ENCODE measurements at places on chromosomes 2 and 18.

DNA sequence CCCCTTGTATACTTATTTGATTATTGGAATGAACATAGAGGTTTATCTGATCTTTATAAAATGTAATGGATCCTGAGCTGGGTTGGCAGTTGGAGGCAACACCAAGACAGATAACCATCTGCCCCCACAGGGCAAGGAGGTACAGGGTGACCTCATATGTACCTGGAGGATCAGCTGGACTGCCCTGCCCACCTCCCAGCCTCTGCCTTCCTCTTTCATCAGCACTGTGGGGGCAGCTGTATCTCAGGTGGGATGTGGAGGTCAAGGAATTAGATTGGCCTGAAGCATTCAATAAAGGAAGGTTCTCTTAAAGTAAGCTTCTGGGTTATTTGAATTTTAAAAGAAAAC is 92.6 kb downstream of the LYPD6 start:
- no peak for DNase-seq

DNA sequence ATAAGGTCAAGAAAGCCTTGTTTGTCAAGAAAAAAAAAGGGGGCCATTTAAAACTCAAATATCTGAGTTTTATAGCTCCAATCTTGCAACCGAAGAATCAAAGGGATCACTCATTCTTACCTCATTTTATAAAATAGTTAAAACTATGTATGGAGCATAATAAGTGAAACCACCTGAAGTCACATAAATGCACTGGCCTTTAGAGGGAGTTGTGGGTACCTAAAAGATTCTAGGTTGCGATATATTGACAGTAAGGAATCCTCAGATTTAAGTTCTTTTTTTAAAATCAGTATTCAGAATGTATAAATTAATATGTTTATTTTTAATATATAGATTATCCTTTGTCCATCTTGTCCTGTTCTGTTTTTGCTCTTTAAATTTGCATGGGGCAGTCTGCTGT is 3.4 kb downstream of the ARHGAP28 start:
- DNase-seq = no peak

GRCh38 chr2:2590141-2590540 is 259.1 kb upstream of the MYT1L start:
- no peak for DNase-seq

GRCh38 chr18:49861659-49862058 is 48.3 kb upstream of the ACAA2 start:
- DNase-seq = peak; percentile 37

DNA sequence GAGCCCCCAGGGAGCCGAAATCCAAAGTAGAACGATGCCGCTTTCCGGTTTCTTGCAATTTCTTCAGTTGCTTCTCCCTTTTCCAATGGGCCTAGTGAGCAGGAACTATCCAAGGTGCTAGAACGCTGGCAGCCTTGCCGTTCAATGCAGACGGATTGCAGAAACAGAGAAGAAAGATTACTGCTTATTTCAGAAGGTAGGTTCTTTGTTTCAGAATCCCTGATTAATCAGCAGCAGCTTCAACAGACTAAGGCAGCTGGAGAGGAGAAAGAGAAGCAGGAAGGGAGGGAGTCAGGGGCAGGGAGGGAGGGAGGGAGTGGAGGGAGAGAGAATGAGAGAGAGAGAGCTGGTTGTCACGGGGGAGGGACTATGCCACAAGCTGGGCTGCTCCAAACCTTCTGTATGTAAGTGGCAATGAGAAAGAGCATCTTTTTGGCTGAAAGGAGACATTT is 576 bp downstream of the NYAP2 start:
- no peak for DNase-seq

DNA sequence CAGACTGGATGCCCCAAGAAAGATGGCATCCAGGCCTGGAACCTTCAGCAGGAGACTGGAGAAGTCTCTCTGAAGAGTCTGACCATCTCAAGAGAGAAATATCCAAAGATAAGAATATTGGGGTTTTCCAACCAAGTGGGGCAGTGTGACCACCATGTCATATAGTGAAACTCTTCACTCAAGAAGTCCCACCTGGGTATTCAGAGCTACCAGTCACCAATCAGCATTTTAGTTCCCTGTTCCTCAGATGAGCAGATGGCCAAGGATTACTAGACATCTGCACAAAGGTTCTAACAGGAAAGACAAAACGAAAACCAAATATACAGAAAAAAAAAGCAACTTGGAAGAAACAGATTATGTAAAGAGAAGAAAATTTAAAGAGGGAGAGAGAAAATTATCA is 38.5 kb upstream of the CXCR4 start:
- no peak for DNase-seq

DNA sequence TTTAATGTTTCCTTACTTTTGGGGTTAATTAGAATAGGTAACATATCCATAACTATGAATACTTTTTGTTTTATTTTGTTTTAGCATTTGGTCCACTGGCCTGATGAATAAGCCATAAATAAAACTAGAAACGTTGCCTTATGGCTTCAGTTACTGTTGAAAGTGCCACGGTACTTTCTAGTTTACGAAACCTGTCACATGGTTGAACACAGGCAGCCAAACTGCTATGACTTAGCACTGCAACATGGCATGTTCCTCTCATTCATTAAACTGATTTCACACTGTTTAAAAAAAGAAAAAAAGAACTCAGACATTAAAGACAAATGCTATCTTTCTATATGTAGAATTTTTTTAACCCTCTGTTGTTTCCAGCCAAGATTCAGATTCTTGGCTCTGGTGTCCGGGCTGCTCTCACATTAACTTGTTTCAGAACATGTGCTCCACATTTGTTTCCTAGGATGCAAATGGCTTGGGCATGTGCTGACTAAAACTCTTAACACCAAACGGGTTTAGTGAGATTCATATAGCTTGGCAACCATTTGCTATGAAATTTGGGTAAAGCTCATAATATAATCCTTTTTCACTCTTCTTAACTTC is 323.9 kb upstream of the RND3 start:
- DNase-seq = no peak

GRCh38 chr2:168346725-168347477 is 99.5 kb upstream of the STK39 start:
- DNase-seq = peak; percentile 76

DNA sequence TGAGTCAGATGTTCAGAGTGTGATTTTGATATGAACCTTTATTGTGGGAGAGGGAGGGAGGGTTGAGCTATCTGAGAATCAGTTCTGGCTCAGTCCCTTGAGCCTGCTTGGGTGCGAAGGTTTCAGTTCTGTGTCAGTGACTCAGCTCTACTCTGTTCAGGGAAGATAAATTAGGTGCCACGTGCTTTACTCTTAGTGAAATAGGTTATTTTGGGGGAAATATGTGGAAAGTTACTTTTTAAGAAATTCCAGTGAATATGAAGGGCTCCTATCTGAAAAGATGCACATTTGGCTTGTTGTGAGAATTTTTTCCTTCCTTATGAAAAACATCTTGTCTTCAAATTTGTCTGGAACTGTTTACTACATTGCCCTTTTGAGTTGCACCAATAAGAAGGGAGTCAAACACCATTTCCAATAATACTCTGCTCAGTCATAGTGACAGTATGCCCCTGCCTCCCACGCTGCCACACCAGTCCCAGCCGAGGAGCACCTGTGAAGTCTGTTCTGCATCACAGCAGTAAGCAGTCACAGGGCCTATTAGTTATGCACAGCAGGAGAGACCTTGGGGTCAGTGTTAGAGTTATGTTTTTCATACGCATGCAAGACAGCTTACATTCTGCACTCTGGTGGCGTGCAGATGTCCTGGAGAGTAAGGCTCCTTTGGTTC is 32.8 kb upstream of the DNAH7 start:
- peak; percentile 21 for DNase-seq

- DNase-seq = no peak
These were observed 46.1 kb upstream of the TWIST2 start for GRCh38 chr2:238801791-238802190.

GRCh38 chr2:190903693-190904450 is 23.3 kb downstream of the GLS start:
- DNase-seq = no peak

GRCh38 chr2:84875213-84875560 is 5.7 kb downstream of the TRABD2A start:
- no peak for DNase-seq

DNA sequence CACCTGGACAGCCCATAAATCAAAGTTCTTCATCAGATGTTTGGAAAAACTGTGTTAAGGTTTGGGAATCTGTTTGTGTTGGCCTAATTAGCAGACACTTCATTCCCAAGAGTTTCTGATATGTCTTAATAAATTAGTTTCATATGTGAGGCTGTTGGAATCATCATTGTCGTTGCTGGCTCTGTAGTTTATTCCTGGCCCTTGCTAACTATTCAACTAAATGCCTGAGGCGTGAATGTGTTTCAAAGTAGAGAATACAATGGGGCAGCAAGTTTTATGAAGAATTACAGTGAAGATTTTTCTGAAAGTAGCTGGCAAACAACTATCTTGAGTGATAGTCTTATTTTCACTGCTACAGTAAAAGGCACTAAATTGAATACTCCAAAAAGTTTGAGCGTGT is 141.1 kb downstream of the PARD3B start:
- no peak for DNase-seq

DNA sequence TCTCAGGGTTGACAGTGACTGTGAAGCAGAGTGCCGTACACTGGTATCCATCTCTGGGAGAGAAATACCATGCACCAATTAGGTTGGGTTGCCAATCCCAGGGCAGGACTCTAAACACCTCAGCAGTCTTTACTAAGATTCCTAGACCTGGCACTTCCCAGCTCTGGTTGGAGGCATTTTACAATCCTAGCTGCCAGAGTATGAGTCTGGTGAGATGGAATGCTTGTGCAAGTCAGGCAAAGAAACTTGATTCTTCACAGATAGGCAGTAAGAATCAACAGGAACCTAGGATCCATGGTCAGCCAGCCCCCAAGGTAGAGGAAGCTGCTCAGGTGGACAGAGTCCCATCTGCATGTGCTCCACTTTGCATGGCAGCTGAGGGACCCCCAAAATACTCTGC is 6.0 kb upstream of the UGT1A5 start:
- DNase-seq = no peak

GRCh38 chr2:15674637-15675455 is 83.2 kb downstream of the DDX1 start:
- no peak for DNase-seq

DNA sequence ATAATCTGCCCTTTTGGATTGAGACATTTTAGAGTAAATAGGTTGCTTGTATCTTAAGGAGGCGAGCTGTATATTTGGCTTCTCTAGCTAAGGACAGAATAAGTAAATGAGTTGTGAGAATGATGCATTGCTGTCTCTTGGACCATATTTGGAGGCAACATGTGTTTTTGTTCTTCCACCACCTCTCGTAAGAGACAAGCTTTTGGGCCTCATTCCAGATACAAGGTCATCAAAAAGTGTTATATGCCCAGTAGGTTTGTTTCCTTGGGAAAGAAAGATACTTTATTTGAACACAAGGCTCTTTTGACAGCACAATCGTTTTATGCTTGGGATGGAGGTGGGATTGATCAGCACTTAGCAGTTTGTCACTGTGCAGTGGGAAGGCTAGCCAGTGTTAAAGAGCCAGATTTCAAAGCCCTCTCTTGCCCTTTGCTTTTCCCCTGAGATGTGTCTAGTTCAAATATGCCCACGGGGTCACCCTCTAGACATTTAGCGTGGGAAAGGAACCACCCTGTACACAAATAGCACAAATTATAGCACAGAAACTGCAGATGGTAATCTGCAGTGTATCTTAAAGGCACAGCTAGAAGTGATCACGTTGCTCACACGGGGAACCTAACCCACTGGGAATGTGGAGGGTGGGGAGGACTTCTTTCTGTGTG is 131.3 kb downstream of the MAP4K4 start:
- no peak for DNase-seq

DNA sequence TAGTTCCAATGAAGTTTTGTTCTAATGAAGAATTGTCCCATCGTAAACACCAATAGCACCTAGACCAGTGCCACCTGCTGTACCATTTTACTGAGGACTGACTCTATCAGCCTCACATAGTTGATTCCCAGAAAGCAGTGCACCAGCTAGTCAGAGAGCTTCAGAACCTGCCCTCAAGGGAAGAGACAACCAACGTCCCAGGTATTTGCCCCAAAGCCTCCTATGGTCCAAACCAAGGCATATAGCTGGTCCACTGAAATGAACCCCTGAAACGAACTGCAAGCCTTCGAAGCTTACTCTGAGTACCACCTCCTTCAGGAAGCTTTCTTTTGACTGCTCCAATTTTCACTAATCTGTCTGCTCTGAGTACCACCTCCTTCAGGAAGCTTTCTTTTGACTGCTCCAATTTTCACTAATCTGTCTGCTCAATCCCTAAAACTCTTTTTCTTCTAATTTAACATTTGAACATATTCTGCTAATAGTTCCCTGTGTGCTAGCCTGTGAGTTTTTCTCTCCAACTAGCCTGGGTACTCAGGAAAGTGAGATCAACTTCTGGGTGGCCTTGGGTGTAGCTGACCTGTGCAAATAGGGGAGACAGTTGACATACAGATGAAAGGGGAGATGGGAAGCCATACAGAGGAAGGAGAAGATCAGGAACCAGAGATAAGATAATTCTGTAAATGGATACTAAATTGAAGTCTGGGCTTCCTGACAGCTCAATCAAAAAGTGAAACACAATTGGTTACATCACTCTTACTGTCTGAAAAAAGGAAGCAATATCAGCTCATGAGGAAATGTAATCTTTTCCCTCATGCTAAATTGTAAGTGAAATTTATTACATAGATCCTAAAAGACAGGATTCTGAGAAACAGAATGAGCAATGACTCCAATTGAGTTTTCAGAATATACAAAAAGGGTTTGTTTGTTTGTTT is 33.5 kb upstream of the EML4 start:
- no peak for DNase-seq

DNA sequence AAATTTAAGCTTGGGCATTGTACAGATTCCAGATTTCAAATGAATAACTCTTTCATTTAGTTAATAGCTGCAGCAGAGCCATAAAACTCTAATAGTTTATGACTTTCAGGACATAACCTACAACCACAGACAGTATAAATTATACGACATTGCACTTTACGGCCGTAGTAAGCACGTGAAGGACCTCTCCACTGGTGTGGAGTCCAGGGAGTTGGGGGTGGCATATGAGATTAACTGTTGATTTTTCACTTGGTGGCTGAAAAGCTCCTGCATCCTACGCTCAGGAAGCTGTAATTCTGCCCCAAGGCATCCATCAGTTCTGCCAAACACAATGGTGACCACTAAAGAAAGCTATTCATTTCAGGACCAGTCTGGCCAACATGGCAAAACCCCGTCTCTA is 376.2 kb downstream of the SOX11 start:
- DNase-seq = no peak

DNA sequence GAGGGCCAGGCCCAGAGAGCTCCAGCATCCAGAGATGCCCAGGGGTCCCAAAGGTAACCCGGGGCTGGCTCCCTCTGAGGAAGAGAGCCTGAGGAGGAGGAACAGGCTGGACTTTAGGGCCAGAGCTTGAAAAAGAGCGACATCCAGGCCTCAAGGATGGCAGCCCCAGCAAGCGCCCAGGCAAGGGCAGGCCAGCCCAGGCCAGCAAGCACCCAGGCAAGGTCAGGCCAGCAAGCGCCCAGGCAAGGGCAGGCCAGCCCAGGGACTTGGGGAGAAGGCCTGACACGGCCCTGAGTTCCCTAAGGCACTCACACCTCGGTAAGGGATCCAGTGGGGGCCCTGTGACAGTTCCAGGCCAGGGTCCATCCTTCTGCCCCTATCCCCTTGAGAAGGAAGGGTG is 30.4 kb downstream of the DBI start:
- DNase-seq = no peak

Measured in CD4-positive, alpha-beta T cell treated with Interferon alpha-2 for 1 hour (primary cell).